ENCODE measurements at places on chromosomes 2 and 18.

GRCh38 chr2:189016311-189016861, 42.2 kb downstream of the COL3A1 start:
- DNase-seq: no peak

GRCh38 chr2:207244971-207245925, 79.5 kb upstream of the KLF7 start:
- no peak for DNase-seq

- no peak for DNase-seq
Measured at GRCh38 chr2:2733818-2734217, 402.7 kb upstream of the MYT1L start.

DNA sequence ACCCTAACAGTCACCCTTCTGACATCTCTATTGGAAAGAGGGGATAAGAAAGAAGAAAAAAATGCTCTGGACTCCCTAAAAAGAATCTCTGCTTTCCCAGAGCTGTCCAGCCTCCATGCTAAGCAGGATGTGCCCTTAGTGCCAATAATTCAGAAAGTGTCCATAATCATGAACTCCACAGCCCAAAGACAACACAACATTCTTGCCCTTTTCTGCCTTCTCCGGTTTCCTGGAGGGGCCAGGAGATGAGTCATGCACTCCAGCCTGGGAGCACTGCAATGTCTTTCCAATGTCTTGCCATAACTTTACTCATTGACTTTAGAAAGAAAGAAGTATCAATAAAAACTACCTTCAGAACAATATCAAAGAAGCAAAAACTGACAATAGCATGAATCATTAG, 44.0 kb downstream of the KLF7 start:
- DNase-seq: peak; percentile 89

GRCh38 chr2:225495706-225496105, 96.2 kb downstream of the NYAP2 start:
- DNase-seq: no peak

GRCh38 chr18:13435586-13436333, 217.2 kb downstream of the LDLRAD4 start:
- peak; percentile 68 for DNase-seq

GRCh38 chr2:166784296-166784946, 103.9 kb upstream of the XIRP2 start:
- no peak for DNase-seq

DNA sequence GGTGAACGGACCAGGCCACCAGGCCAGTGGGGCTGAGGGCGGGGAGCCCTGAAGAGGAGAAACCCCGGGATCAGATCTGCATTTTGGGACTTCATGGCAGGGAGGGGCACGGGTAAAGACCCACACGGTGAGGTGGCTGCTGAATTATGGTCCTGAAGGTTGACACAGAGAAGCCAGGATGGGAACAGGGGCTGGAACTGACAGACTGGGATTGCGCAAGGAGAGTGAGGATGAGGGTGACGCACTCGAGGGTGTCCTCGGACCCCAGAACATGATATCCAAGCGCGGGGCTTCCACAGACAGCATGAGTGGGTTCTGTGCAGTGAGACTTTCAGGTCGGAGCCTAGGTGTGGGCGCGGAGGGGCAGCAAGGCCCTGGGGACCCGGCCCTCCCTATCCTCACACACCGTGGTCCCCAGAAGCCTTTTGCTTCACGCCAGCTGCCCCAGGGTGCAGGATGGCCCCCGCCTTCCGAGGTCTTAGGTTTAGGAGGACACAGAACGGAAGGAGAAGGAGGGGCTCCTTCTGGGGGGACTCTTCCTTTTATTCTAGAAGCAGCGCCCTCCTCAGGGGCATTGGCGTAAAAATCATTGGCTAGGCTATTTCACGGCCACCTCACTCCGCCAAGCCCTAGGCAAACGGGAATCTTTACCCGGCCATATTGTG, 416.8 kb upstream of the HS6ST1 start:
- DNase-seq: no peak

- DNase-seq: no peak
Measured at GRCh38 chr2:218218268-218219185, 1.5 kb downstream of the ARPC2 start.

GRCh38 chr2:23235736-23236135, 149.2 kb upstream of the KLHL29 start:
- no peak for DNase-seq

GRCh38 chr2:67596871-67597270, 199.7 kb downstream of the ETAA1 start:
- no peak for DNase-seq
